Stimulated activated CD4-positive, alpha-beta T cell treated with anti-CD3 and anti-CD28 coated beads, Interleukin-12 subunit alpha, Interleukin-12 subunit beta, amount 100 ng/mL, for 24 hours (primary cell): ENCODE measurements at places on chromosomes 7 and 10.

- no peak for DNase-seq
Measured at GRCh38 chr10:95312257-95312656, 21.5 kb upstream of the PDLIM1 start.

DNA sequence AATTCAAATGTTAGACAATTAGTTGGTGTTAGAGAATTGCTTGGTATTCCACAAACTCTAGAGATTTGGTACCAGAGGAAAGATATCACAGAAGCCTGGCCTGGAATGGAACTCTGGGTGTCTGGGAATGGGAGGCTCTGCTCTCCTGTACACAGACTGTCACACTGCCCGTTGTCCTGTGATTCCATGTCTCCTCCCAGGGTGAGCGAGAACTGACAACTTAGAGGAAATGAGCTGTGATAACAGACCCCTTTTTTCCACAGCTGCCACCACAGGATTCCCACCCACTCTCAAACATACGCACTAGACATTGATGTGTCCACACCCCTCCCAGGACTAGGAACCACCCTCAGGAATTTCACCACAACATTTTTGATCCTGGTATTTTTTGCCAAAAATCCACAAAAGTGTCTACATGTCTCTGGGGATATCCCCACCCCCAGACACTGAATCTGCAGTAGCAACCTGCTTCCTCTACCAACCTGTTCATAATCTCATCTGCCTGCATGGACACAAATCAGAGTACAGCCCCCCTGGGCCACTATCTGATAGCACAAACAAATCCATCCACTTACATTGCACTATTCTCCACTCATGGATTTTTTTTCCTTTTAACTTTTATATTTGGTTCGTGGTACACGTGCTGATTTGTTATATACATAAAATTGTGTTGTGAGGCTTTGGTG, 4.7 kb downstream of the ZNF273 start:
- DNase-seq: no peak

- DNase-seq: no peak
Measured at GRCh38 chr10:27625452-27626211, 120.0 kb downstream of the MKX start.

- DNase-seq: no peak
Measured at GRCh38 chr7:55526770-55527169, 45.5 kb downstream of the VOPP1 start.

GRCh38 chr10:114753126-114753525, 68.5 kb upstream of the FHIP2A start:
- no peak for DNase-seq

DNA sequence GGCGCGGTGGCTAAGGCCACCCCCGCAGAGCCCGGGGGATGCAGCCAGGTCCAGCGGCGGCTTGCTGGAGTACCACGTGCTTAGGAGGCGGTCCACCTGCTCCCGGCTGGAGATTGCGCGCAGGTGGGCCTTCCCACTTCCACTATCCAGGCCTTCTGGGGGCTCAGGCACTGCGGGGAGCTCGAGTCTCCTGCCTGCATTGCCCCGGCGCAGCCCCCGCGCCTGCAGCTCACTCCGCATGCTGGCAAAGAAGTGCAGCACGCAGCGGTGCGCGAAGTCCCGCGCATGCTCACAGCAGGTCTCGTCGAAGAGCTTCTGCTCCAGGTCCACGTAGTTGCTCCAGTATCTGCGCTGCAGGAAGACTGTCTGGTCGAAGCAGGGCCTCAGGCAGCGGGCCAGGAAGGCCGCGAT, 5.8 kb downstream of the CALHM3 start:
- no peak for DNase-seq

DNA sequence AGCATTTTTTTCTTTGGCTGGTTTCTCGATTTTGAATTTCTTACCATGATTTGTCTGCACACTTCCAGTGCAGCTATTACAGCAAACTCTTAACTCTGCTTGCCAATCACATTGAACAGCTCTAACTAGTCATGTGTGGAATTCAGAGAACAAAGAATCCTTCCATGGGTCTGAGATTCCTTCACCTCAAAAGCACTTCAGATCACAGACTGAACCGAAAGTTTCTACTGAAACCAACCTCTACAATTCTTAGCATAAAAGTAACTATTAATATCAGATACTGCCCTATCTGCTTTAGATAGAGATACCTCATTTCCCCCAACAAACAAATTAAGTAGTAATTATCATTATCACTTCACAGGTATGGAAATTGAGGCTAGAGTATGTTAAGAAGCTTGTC, 56.5 kb upstream of the SP4 start:
- DNase-seq: no peak

GRCh38 chr7:12360948-12361347, 42.7 kb downstream of the VWDE start:
- no peak for DNase-seq

GRCh38 chr7:90625051-90625450, 28.9 kb downstream of the CDK14 start:
- DNase-seq: no peak

GRCh38 chr7:725223-726005, 1.1 kb upstream of the DNAAF5 start:
- no peak for DNase-seq

DNA sequence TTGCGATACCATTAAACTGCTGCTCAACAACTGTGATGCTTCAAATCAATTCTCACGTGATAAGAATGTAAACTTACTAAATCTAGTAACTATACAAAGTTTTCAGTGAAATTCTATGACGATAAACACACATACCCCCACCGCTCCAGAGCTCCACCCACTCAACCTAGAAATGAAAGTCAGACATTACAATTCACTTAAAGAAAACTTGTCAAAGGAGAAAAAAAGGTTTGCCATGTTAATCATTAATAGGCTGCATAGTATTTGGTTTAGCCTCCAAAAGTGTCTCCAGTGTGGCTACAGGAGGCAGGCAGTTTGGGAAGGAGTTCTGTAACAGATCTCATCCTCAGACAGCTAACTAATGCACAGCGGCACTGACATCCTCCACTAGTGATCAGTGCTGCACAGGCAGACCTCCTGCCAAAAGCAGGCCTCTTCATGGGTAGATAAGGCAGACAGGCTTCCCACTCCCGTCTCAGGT, 3.1 kb downstream of the HERPUD2 start:
- DNase-seq: no peak

GRCh38 chr10:14362104-14362503, 31.4 kb upstream of the FRMD4A start:
- DNase-seq: no peak

GRCh38 chr7:142750321-142750938, 1.2 kb downstream of the PRSS1 start:
- no peak for DNase-seq

DNA sequence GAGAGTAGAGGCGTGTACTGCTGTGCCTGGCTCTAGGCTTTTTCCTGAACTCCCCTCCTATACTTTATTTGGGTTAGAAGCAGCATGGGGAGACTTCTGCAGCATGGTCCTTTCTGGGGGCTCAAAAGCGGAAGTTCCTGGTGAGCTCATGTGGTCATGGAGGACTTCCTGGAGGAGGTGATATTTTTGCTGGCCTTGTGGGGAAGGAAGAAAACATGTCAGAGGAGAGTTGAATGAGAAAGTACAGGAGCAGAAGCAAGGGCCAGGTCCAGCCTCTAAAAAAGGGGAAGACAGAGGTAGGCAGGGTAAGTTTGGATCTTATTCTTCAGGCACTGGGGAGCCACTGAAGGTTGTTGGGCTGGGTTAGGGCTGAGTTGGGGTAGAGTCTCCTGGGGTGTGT, 45.5 kb downstream of the CASTOR2 start:
- no peak for DNase-seq

DNA sequence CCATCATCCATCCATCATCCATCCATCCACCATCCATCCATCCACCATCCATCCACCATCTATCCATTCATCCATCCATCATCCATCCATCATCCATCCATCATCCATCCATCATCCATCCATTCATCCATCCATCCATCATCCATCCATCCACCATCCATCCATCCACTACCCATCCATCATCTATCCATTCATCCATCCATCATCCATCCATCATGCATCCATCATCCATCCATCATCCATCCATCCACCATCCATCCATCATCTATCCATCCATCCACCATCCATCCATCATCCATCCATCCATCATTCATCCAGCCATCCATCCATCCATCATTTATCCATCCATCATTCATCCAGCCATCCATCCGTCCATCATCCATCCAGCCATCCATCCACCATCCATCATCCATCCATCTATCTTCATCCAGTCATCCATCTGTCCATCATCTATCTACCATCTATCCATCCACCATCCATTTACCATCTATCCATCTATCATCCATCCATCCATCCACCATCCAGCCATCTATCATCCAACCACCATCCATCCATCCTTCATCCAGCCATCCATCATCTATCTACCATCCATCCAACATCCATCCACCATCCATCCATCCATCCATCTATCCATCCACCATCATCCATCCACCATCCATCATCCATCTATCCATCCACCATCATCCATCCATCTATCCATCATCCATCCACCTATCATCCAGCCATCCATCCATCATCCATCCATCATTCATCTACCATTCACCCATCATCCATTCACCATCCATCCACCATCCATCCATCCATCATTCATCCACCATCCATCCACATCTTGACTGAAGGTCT, 153.8 kb downstream of the SH3PXD2A start:
- DNase-seq: no peak

DNA sequence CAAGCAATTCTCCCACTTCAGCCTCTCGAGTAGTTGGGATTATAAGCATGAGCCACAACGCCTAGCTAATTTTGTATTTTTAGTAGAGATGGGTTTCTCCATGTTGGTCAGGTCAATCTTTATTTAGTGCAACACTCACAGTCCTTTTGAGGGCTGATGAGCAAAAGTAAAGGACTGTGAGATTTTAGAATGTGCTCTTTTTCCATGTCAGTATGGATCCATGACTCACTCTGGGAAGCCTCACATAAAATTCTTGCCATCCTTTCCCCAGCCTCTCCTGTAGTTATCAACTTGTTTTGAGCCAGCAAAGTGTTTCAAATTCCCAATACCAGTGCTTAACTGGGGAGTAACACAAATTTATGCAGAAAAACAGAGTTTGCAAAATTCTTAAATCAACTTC, 135.8 kb upstream of the CXCL12 start:
- no peak for DNase-seq

DNA sequence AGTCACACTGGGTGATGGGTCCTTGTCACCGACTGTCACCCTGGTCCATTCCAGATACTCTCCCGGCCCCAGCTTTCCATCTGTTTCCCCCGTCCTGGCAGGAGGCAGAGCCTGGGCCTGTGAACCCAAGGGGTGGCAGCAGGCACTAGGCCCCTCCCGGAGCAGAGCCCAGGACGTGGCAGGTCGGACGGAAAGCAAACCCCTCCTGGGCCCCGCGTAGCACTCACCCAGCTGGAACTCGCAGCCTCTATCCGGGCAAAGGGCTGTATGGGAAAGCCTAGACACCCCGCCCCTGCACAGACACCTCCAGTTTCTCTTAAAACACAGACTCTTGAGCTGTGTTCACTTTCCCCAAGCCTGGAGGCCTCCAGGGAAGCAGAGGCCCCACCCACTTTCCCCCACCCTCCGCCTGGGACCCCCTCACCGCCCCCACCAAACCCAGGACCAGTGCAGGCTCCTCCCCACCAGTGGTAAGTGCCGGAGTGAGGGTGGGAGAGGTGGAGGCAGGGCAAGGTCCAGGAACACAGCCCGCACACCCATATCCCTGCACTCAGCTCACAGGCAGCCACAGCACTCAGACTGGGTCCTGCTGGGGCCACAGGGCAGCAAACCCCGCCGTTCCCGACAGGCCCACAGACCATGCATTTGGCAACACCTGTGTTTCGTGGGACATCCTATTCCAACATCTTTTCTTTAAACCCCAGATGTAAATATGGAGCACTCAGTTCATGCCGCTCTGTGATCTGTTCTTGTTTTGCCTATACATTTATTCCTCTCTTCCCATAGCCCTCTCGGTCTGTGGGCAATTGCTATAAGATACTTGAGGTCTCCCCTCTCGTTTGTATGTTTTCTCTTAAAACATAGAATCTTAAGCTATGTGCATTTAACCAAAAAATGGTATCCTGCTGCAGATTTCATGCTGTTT, 98.2 kb upstream of the PDGFA start:
- DNase-seq: no peak

DNA sequence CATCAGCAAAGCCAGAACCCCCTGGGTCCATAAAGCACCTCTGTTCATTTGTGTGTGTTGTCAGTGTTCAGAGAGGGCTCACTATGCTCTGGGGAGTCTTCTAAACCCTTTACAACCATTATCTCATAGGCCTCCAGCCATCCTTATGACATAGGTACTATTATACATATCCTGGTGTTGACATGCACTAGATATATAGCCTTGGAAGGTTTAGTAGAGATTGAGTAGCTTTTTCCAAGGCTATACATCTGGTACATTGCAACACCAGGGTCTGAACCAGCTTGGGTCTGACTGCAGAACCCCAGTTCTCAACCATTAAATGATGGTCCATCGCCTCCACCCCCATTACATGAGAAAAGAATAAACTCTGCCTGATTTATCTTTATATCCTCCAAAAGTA, 253.6 kb upstream of the MKLN1 start:
- no peak for DNase-seq

DNA sequence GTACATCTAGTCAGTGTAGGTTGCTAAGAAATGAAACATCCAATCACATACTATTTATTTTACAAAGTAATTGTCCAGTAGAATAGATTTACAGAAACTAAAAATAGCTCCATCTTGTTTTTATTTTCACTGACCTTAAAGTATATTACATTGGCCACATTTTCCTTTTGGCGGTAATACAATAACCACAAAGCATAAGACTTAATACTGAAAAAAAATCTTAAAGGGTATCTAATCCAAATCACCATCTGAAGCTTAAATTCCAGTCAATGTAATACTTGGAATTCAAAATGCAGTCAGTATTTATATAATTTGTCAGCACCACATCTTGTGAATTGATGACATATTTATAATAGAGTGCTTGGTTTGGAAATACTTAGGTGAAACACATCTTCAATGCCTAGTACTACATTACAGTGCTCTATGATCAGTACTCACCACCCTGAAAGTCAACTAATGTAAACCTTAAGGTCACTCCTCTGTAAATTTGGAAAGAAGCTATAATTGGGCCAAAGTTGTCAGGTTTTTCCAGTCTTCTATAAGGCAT, 8.9 kb downstream of the ANKMY2 start:
- no peak for DNase-seq

GRCh38 chr7:38478404-38478803, 152.8 kb downstream of the AMPH start:
- DNase-seq: no peak

DNA sequence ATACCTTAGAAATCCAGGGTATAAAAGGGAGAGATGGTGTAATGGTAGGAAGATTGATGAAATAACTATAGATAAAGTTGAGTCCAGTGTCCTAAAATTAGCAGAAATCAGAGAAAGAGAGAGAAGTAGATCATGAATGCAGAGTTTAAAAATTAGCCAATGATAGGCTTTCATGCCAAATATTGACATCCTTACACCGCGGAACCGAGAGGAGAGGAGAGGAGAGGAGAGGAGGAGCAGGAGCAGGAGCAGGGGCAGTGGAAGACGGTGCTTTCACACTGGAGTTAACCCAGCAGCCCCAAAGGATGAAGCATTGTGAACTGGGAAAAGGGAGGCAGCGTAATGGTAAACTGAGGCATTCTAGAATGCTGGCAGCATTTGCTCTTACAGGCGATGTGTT, 34.2 kb upstream of the LAMB4 start:
- DNase-seq: no peak
